ENCODE measurements at places on chromosomes 1 and 21. TPM values are rescaled to one million over a fixed set of nuclear protein-coding genes. Genes with fewer than 3 reads are reported as not detected.

SLFNL1 gene
- 0.35 TPM for total RNA-seq

FCGR3B gene
- total RNA-seq, result not detected

SLC2A5 gene
- total RNA-seq, result not detected

TNFRSF9 gene
- 1.3 TPM for total RNA-seq

CFHR5 gene
- total RNA-seq, result not detected

ISG15 gene
- 20.9 TPM for total RNA-seq

CHI3L1 gene
- not detected for total RNA-seq
